Endothelial cell (in vitro differentiated cells): ENCODE measurements at places on chromosomes 6 and 20. TPM values are rescaled to one million over a fixed set of nuclear protein-coding genes. Genes with fewer than 3 reads are reported as not detected.

Gene RBM24
- total RNA-seq = 19.6 TPM

Gene TPD52L1
- 118 TPM for total RNA-seq

Gene SLC52A3
- 2.9 TPM for total RNA-seq

Gene TLDC2
- total RNA-seq = not detected

Gene KHDC1
- total RNA-seq = 2.6 TPM

Gene RRAGD
- 9.8 TPM for total RNA-seq

Gene DEFB123
- not detected for total RNA-seq

Gene UST
- 23.2 TPM for total RNA-seq

Gene NELFCD
- total RNA-seq = 68.7 TPM

Gene APOM
- 0.92 TPM for total RNA-seq

Gene PABPC1L
- total RNA-seq = 17.3 TPM

Gene JAG1
- 172 TPM for total RNA-seq

Gene SLC35A1
- 19.1 TPM for total RNA-seq

Gene TRAPPC3L
- total RNA-seq = not detected

Gene ATAT1
- 30.3 TPM for total RNA-seq

Gene TFB1M
- total RNA-seq = 25.9 TPM

Gene SNAP25
- total RNA-seq = 0.38 TPM

Gene HLA-DPB1
- 14.4 TPM for total RNA-seq

Gene OR2H2
- total RNA-seq = not detected

Gene OPN5
- 12.1 TPM for total RNA-seq

Gene GINS1
- total RNA-seq = 12.3 TPM

Gene WFDC10B
- not detected for total RNA-seq

Gene ATXN1
- 18.7 TPM for total RNA-seq

Gene SPATA25
- 0.62 TPM for total RNA-seq

Gene LST1
- total RNA-seq = 1.7 TPM

Gene TRDN
- total RNA-seq = 9.1 TPM

Gene CDK5RAP1
- total RNA-seq = 42.7 TPM

Gene ANKRD6
- 70.9 TPM for total RNA-seq

Gene TNNC2
- not detected for total RNA-seq
